ENCODE measurements at places on chromosomes 1 and 21.

DNA sequence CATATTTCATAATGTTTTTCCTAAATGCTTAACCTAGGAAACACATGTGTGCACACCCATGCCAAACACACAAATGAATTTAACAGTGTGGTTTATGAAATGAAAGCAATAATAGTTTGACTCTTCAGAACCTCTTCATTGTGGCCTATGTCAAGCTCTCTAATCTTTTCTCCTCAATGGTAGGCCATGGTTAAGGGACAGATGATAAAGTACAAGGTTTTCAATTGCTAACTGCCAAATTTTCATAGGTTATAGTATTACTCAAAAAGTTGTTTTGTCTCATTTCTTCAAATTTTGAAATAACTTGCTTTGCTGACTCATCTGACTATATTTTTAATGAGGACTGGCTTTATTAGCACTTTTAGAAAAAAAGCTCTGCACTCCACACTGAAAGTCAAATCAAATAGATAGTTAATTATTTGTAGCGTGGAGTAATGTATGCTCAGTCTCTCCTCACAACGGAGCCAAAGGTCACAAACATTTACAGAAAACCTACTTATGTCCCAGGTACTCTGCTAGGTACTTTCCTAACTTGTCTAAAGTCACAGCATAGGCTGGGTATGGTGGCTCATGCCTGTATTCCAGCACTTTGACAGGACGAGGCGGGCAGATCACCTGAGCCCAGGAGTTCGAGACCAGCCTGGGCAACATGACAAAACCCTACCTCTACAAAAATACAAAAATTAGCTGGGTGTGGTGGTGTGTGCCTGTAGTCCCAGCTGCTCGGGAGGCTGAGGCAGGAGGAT, 3.0 kb upstream of the ADCY10 start:
- DNase-seq, result no peak

DNA sequence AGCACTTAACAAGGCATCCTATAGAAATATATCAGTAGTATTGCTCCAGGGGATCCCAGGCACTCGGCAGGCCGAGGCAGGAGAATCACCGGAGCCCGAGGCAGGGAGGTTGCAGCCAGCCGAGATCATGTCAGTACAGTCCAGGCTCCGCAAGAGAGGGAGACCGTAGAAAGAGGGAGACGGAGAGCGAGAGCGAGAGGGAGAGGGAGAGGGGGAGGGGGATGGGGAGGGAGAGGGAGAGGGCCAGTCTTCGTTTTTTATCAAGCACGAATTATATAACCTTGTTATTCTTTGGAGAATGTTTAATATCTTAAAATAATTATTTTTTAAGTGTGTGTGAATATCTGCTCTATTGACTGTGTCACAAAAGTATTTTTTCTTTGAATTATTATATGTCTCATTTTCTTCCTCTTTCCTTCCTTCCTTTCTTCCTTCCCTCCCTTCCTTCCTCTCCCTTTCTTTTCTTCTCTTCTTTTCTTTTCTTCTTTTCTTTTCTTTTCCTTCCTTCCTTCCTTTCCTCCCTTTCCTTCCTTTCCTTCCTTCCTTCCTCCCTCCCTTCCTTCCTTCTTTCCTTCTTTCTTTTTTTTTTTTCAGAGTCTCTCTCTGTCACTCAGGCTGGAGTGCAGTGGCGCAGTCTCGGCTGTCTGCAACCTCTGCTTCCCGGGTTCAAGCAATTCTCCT, 233.7 kb downstream of the SRGAP2C start:
- DNase-seq, result no peak

DNA sequence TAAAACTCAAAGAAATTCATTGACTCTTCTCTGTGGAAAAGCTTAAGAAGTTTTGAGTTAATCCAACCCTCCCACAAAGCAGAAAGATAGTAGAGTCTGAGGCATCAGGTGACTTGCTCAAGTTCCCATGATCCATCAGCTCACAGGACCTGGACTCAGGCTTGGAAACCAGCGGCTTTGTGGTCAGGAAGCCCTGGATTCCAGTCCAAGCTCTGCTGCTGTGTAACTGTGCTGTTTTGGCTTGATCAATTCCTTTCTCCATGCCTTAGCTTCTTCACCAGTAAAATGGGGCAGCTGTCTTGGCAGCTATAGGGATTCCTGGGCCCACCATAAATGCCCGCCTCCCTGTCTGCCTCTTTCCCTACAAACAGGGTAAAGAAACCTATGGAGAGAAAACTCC, 180.2 kb downstream of the HIVEP3 start:
- DNase-seq, result no peak

- no peak for DNase-seq
Measured at GRCh38 chr1:115672224-115673009, 30.6 kb downstream of the VANGL1 start.

GRCh38 chr21:39066829-39067780, 116.1 kb downstream of the PSMG1 start:
- no peak for DNase-seq

DNA sequence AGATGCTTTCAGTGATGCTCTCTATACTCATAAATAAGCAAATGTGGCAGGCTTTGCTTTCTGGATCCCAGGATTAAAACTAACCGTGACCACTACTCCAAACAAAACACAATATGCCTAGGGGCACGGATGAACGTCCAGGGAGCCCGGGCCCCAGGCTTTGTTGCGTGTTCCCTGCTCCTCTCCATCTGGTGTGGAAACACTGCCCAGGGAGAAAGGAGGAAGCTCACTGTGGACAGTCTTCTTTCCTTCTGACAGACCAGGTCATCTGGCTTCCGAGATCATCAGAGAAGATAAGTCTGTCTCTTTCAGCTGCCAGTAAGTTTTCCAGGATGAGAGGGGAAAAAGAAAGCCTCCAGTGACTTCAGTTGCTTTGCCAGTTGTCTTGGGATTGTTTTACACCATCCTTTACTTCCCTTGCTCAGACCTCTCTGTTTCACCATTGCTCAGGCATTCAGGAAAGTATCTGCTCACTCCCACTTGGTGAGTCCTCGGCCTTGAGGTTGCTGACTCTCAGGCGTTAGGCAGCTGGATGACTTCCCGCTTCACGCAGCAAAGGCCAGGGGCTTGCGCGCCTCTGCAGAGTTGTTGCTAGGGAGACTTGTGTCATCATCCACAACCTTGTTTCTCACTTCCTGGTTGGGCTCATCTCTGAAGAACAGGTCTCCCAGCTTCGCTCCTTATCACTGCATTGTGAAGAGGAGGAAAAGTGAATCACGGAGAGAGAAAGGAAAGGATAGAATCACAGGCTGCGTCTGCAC, 20.6 kb upstream of the PGD start:
- DNase-seq, result no peak

GRCh38 chr1:162605225-162605927, 26.9 kb upstream of the DDR2 start:
- DNase-seq, result no peak

DNA sequence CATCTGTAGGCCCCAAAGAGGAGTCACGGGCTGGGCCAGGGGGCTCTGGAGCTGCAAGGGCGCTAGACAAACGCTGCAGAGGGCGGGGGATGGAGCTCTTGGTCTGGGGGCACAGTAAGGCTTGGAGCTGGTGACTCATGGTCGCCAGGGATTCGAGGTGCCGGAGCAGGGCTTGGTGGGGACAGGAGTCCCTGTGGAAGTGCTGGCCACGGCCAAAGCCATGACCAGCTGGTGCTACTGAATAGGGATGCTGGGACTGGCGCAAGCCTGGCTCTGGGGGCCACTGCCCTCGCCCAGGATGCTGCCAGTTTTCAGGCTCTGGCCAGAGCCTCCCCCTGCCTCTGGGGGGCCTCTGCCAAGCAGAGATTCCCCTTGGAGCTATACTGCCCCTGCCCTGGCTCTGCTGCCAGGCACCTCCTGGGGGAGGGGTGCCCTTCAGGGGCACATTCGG, 25.2 kb downstream of the SPOCD1 start:
- DNase-seq, result no peak

DNA sequence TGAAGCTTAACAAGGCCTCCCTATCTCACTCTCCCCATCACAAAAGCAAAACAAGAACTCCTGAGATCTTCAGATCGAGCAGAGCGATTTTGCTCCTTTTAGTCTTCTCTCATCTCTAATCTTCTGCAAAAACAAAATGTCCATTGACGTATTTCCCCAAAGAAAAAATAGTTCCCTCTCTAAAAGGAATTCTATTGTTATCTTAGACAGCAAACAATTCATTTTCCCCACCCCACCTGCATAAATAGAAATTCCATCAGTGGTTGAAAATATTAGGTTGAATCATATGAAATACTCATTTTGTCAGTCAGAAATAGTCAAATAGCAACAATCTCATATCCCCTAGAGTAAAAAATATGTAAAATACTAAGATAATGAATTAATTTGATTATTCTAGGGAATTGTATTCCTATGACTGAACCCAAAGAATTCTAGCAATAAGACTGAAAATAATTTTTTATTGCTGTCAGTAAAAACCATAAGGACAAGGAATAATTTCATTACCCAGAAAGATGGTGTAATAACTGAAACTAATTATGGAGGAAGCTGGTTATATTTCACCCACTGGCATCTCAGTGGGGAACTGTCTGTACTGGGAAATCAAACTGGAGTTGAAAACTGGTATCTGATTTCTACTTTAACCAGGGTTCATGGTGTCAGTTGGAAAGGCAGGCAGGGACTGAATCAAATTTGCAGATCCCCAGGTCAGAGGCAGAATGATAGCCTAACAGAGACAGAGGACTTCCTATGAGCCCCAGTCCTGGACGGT, 51.3 kb downstream of the RHOU start:
- DNase-seq, result no peak

- DNase-seq, result no peak
Measured at GRCh38 chr1:181971424-181971823, 90.1 kb downstream of the ZNF648 start.

- no peak for DNase-seq
Measured at GRCh38 chr1:50425376-50426107, 2.3 kb upstream of the DMRTA2 start.

- no peak for DNase-seq
Measured at GRCh38 chr1:9518454-9518998, 20.7 kb upstream of the SLC25A33 start.

GRCh38 chr1:197313713-197314112, 45.7 kb downstream of the CRB1 start:
- DNase-seq, result no peak

DNA sequence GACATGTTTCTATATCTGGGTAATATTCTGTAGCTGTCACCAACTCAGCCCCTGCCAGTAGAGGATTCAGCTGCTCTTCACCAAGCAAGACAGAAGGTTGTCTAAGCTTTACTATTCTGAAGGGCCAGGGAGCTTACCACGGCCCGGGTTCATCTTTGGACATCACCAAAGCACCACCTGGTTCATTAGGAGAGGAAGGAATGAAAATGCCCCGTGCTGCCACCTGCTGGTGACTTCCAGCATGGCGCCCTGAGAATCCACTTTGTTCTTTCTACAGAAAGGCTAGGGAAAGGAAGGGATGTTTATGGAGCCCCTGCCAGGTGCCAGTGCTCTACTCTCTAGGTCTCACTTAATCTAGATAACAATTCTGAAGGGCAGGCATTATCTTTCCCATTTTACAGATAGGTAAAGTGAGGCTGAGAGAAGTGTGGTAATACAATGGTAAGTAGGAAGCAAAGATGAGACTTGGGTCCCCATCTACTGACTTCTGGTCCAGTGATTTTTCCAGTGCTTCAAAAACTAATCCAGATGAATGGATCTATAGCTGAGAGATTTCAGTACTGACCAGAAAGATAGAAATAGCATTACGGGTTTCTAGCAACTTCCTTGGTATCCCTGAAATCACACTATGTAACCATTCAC, 79.5 kb downstream of the BEND5 start:
- DNase-seq, result no peak

- no peak for DNase-seq
Measured at GRCh38 chr1:185775501-185775900, 41.3 kb downstream of the HMCN1 start.

All from cortex of kidney (tissue), 1 donor.